ENCODE measurements at places on chromosomes 1 and 21.
A peak's percentile ranks its signal among the peaks of the same experiment; 100 is the strongest.

- DNase-seq, result no peak
Measured at GRCh38 chr1:152053375-152053774, 16.6 kb upstream of the S100A11 start.

DNA sequence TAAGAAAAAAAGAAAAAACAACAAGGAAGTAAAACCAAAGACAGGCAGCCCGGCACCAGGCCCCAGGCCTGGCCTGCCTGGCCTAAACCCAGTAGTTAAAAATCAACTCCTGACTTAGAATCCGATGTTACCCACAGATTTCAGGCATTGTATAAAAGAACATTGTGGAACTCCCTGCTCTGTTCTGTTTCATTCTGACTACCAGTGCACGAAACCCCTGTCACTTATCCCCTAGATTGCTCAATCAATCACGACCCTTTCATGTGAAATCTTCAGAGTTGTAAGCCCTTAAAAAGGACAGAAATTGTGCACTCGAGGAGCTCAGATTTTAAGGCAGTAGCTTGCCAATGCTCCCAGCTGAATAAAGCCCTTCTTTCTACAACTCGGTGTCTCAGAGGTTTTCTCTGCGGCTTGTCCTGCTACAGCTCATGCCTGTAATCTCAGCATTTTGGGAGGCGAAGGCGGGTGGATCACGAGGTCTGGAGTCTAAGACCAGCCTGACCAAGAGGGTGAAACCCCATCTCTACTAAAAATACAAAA, 15.6 kb upstream of the MYOCOS start:
- DNase-seq, result no peak

DNA sequence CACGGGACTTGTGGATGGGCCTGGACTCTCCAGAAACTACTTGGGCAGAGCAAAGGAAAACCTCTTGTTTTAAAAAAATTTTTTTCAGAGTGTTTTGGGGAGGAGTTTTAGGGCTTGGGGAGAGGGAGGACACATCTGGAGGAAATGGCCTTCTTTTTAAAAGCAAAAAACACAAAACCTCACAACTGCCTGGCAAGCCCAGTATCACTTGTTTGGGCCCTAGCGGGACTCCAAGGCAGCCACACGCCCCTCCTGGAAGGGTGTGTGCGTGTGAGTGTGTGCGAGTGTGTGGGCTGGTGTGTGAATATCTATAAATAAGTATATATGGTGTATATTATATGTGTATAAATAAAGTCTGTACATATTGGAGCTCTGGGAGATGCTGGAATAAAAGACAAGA, 57.7 kb upstream of the ACTL8 start:
- DNase-seq, result no peak

- no peak for DNase-seq
Measured at GRCh38 chr1:213669964-213670691, 317.6 kb upstream of the PROX1 start.

GRCh38 chr1:10108134-10108663, 75.4 kb downstream of the UBE4B start:
- DNase-seq, result no peak

DNA sequence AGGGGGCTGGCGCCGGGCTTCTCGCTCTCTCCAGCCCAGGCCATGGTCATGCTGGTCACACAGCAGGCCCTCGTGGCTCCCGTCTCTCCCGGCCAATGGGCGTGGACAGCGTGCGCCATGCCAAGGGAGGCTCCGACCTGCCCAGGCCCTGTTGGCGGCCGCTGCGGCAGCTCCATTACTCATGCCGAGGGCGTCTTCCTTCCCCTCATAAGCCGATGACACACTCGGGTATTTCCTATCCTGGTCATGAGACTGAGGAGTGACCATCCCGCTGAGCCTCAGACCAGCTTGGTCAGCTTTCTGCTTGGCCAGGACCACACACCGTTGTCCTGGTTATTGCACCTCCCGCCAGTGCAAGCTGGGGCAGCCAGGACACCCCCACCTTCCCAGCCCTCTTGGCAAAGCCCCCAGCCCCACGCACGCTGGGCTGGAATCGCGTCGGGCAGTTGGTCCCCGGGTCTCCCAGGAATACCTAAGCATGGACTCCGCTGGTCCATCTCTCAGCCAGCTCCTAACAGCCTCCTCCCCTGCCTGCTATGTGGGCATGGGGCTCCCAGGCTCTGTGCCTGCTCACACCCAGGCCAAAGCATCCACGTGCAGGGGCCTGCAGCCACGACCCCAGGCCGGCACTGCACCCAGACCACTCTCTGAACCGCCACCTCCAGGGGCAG, 49.8 kb downstream of the ARHGEF16 start:
- DNase-seq, result peak; percentile 80

- no peak for DNase-seq
Measured at GRCh38 chr1:116485976-116486375, 84.8 kb downstream of the CD58 start.

- no peak for DNase-seq
Measured at GRCh38 chr1:60911966-60912697, 170.2 kb upstream of the NFIA start.

- DNase-seq, result peak; percentile 65
Measured at GRCh38 chr1:21232044-21232443, 55.3 kb upstream of the EIF4G3 start.

- DNase-seq, result no peak
Measured at GRCh38 chr1:90000934-90001676, 6.2 kb downstream of the ZNF326 start.

GRCh38 chr1:35431173-35431599, 126.0 kb downstream of the KIAA0319L start:
- no peak for DNase-seq

- DNase-seq, result no peak
Measured at GRCh38 chr1:21638531-21639341, 30.4 kb downstream of the RAP1GAP start.

- DNase-seq, result no peak
Measured at GRCh38 chr1:5351366-5351765, 640.9 kb downstream of the NPHP4 start.
